ENCODE measurements at places on chromosomes 7 and 10.

DNA sequence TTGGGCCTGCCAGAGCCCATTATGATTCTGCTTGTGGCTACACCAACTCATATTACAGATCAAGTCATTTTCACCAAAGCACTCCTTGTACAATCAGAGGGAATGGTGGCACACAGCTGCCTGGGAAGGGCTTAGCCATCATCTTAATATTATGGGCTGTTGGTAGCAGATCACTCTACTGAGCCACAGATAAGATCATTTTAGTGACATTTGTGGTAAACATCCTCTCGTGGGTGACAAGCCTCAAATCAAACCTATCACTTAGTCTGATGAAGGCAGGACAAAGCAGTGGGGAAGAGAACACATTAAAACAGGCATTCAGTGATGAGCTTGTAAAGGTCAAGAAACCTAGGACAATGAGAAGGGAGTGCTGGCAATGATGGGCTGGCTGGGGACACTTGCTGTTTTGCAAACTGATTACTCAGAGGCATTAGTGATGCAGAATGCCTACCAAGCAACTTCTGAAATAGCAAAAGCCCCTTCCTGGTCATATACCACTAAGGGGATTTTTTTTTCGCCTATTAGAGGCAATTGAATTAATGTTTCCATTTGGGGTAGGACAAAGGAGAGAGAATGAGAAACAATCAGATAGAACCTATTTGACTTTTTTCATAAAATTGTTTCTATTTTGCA is 137.5 kb upstream of the WDR11 start:
- no peak for DNase-seq

DNA sequence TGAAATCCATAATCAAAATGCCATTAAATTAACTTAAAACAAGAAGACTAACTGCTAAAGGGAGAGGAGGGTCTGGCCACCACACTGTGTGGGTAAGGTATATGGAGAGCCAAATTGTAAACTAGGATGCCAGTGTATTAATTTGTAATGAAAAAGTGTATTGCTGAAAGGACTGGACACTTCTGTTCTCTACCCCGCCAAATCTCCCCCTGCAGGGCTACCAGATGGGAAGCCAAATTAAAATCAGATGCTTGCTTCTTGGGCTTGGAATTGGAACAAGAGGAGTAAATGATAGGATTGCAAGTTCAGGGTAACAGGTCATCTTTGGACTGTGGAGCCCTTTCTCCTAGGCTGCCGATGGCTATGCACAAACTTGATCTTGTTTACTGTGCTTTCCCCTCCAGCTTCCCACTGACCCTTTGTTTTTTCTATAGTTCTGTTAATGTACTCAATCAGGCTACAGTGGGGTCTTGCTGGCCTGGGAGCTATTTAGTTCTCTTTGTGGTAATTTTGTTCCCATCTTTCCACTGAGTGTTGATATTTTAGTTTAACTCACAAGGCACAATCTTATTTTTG is 932.1 kb upstream of the C7orf33 start:
- no peak for DNase-seq

- no peak for DNase-seq
These were observed 41.8 kb downstream of the TBATA start for GRCh38 chr10:70743430-70743788.

- DNase-seq: no peak
These were observed 8.7 kb upstream of the ACTA2 start for GRCh38 chr10:88961266-88961665.

DNA sequence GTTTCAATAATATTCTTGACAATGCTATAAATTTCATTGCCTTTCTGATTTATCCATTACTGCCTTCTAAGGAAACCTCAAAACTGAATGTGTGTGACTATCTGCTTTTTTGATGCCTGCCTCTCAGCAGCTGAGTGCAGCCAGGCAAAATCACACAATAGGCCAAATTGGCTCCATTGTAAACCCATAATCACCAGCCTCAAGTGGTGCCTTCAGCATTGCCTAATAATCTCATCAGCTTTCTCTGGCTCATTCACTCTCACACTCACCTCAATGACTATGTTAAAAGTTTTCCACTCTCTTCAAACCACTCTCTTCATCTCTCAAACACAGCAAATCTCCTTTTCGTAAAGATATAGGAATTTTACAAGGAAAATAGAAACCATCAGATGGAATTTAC is 182.5 kb upstream of the COL1A2 start:
- no peak for DNase-seq

DNA sequence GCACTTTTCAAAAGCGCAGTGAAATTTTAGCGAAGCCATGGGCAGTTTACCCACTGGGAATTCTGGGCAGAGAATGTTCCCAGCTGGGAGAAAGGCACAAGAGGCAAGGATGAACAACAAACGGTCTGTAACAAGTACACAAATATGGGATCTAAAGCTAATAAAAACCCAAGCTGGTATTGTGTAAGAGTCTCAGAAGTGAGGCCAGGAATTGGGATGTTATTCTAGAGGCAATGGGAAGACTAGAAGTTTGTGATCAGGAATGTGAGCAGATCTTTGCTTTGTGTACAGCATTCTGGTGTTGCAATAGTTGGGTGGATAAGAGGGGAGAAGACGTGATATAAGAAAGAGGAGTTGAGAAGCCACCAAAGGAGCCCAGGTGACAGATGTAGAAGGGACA is 15.0 kb downstream of the FZD9 start:
- DNase-seq: no peak

- DNase-seq: no peak
These were observed 199.0 kb downstream of the HTR7 start for GRCh38 chr10:90658791-90659190.

- DNase-seq: no peak
These were observed 94.7 kb downstream of the RNF133 start for GRCh38 chr7:122604251-122604650.

DNA sequence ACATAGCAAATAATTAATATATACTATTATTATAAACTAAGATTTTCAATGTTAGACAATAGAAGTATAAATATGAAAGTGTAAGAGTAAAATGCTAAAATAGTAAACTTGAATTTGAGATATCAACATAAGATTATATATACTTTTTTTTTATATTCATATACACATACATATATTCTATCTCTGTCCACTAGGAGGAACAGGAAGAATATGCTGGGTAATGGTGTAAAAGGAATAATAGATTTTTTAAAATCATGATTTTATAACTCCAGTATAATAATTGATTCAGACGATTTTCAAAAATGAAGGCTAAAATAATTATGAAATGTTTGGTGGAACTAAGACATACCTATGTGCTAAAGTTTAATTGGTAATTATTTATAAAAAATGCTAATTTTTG is 37.7 kb downstream of the AGMO start:
- DNase-seq: no peak

DNA sequence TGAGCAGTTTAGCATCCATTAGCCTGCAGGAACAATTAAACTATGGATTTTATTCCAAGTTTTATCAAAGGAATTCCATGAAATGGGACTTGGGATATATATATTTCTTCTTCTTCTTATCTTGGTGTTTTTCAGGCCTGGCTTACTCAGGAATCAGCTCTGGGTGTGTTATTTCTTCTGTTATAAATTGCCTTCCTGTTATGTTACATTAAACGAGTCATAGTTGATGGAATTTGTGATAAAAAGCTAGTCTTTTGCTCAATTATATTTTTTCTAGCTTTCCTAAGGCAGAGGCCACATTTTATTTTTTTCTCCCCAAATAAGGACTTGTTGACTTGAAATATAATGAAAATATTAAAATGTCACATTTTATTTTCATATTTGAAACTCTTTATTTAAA is 141.3 kb downstream of the EPC1 start:
- no peak for DNase-seq

DNA sequence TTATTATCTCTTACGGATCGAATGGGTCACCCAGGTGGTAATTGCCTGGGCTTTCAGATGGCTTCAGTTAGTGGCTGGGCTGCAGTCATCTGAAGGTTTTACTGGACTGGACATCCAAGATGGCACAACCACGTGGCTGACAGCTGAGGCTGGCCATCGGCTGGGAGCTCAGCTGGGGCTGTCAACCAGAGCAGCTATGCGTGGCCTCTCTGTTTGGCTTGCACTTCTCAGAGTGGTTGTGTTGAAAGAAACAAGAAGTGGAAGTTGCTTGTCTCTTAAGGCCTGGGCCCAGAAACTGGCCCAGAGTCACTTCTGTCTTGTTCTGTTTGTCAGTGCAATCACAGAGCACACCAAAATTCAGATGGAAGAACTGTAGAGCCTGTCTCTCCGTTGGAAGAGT is 5.7 kb upstream of the GDI2 start:
- no peak for DNase-seq

GRCh38 chr7:101792051-101792681 is 25.3 kb upstream of the CUX1 start:
- DNase-seq: no peak

GRCh38 chr10:43926371-43926770 is 277.7 kb upstream of the ZNF32 start:
- DNase-seq: no peak

GRCh38 chr10:33034931-33035330 is 76.9 kb upstream of the ITGB1 start:
- no peak for DNase-seq

DNA sequence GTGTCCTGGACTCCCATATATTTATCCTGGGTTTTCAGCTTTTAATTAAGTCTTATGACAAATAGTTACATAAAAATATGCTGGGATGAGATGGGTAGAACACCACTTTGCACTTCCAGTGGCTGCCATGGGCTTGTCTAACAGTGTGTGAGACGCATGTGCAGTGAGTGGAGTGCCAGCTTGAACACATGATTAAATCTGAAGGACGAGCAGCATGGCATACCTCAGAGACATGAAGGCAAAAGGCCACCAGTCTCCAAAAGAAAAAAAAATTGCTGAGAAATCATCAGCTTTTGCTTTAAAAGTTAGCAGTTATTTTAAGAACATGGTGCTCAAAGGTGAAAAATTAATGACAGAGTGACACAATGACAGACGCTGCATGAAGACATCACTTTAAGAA is 139.0 kb upstream of the ADCY1 start:
- no peak for DNase-seq

DNA sequence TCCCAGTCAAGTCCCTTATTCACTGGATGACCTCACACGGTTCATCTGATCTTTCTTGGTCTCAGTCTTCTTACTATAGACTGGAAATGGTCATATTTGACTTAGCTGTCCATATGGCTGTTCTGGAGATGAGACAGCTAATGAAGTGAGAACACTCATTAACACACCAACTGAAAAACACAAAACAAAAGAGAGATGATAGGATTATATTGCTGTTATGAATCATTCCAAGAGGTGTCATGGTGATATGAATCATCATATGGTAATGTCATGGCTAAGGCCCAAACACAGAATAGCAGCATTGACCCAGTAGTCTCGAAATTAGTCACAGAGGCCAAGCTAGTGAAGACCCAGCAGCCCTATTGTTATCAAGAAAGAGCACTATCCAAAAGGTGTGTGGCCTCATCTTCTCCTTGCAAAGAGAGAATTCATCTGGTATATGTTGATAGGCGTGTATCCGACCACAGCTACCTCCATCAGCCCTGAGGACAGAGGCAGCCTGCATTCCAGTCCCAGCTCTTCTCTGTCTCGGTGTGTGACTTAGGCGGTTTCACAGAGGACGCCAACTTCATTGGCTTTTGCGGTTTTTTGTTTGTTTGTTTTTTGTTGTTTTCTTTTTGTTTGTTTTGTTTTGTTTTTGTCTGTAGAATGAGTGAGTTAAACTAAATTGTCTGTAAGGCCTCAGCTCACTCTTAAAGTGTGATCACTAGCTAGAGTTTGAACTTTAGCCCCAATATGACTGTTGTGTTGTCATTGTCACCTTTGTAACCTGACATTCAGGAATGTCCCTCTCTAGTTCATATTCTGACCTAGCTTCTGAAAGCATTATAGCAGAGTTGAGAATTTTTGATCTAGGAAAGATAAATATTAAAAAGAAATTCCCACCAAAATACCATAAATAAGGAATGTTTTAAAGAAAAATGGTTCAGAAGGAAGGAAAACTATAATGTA is 97.4 kb upstream of the PDCD4 start:
- DNase-seq: peak; percentile 63

DNA sequence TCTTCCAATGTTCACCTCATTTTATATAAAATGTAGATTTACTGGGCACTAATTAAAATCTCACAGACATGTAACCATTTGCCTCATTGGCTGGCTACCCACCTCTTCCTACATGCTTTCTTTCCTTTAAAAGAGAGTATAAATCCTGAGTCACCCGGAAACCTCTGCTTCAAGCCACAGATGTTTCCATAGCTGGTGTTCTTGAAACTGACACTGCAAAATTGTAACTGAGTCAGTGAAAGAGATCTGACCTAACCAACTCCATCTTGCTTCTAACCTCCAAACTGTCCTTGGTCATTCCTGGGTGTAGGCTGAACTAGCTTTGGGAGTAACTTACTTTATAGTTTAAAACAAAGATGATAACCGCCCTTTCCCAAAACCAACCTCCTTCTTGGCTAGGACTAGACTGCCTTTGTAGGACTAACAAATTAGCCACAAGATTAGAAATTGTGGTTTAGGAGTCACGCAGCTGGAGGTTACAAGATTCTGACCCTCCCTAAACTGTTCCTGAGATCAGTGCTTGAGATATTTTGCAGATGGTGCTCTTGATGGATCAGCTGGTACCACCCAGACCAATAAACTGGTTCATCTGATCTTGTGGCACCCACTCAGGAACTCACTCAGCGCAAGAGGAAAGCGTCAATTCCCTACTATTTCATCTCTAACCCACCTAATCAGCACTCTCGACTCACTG is 33.5 kb downstream of the SVOPL start:
- DNase-seq: no peak

DNA sequence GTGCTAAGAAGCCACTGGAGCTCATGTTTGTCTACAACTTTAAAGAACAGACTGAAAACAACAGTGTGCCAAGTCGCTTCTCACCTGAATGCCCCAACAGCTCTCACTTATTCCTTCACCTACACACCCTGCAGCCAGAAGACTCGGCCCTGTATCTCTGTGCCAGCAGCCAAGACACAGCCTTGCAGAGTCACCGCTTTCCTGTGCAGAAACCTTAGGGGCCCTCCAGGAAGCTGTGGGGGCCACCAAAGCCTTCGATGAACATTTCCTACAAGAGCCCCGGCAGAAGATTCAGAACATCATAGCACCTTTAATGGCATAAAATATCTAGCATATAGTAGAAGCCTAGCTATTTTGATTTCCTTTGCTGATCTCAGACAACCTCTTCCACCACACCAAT is 88.0 kb upstream of the PRSS58 start:
- DNase-seq: peak; percentile 57
